ENCODE measurements at places on chromosomes 3 and 15.

GRCh38 chr3:152183473-152183872 is 85.3 kb upstream of the MBNL1 start:
- peak; percentile 17 for DNase-seq

- DNase-seq = no peak
Observed at GRCh38 chr3:106381286-106381938, 512.6 kb upstream of the CBLB start.

GRCh38 chr3:53131096-53131495 is 861 bp upstream of the RFT1 start:
- no peak for DNase-seq

- no peak for DNase-seq
Observed at GRCh38 chr3:194570235-194570634, 63.0 kb downstream of the TMEM44 start.

DNA sequence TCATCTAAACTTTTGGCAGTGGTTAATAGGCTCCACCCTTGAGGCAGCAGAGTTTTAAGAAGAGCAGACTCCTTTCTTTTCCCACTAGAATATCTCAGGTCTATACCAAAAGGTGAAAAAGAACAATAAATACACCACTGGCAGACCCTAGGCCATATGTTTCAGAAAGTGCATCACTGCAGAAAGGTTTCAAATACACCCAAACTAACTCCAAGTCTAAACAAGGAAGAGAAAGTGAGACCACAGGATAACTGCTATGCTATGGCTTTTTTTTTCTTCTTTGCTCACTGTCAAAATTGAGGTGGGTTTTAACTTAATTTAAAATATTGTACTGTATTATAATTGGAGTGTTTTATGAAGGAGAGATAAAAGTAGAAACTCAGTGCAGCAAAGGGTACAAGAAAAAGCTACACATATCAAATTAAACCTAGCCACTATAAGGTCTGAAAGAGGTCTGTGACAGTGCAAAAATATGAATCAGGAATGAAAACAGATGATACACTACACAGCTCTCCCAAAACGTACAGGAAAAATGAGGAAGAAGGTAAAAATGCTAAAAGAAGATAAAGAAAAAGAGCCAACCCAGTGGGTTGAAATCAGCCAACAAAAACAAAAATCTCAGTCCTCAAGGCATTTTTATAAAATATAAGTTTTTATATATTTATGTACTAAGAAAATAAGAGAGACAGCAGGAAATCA is 8.4 kb downstream of the SNX4 start:
- no peak for DNase-seq

DNA sequence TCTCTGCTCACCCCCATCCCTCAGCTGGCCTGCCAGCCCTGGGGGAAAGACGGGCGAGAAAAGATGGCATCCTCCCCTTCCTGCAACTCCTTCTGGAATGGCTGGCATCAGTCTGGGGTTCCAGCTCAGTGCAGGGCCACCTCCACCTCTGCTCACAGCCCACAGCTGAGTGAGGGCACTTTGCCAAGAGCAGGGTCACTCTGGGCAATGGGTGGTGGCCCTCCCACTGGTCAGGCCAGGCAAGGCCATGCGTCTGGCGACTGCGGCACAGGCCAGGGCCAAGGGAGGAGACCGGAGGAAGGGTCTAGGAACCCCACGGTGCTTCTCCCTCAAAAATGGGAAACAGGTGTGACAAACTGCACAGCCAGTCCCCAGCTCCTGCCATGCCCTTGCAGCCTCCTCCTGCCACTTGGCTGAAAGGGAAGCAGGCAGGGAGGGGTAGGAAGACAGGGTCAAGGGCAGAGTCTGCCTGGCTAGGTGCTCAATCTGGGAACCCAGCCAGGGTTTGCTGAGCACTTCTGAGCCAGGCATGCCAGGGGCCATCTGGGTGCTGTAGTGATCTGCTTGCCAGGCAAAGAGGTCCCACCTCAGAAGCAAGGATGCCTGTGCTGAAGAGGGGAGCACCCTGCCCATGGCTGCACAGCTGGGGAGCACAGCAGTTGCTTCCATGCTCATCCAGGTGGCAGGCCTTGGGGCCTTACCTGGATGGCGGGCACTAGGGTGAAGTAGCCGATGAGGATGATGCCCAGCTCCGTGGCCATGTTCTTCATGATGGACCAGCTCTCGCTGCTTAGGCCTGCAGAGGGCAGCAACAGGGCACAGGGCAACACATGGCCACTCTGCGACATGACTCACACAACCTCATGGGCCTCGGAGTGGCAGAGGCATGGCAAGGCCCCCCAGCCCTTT is 41.2 kb downstream of the PTPN23 start:
- DNase-seq = no peak

DNA sequence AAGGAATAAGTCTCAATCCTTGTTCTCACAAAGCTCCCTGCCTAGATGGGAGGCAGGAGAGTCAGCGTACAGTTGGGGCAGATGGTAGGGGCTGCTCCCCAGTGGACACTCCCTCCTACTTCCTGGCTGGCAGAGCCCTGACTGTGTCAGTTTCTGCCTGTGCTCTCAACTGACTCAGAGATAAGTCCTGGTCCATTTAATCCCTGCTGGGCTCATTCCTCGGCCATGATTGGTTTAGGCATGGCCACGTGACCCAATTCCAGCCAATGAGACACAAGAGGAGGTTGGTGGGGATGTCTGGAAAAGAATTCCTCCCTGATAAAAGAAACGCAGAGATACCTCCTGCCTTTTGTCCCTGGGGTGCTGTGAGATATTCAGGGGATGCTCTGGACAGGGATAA is 118.1 kb upstream of the SLC6A11 start:
- DNase-seq = no peak

DNA sequence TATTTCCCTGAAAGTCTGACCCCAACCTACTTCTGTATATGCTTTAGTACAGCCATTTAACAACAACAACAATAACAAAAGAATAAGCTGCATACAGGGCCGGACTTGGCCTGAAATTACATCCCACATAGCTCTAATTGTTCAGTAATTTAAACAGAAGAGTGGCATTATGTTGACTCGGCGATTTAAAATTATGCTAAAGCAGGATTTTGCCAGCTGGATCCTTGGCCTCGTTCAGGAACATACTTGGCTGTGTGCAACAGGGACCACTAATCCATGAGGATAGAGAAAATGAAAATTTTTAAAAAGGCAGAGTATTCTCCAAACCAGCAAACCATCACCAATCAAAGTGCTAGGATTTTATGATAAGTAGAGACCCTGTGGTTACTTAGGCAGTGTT is 433.1 kb upstream of the RBMS3 start:
- no peak for DNase-seq

Data from NCI-H1092 (cell line).